ENCODE measurements at places on chromosomes 2 and 18. TPM values are rescaled to one million over a fixed set of nuclear protein-coding genes. Genes with fewer than 3 reads are reported as not detected.

DNA sequence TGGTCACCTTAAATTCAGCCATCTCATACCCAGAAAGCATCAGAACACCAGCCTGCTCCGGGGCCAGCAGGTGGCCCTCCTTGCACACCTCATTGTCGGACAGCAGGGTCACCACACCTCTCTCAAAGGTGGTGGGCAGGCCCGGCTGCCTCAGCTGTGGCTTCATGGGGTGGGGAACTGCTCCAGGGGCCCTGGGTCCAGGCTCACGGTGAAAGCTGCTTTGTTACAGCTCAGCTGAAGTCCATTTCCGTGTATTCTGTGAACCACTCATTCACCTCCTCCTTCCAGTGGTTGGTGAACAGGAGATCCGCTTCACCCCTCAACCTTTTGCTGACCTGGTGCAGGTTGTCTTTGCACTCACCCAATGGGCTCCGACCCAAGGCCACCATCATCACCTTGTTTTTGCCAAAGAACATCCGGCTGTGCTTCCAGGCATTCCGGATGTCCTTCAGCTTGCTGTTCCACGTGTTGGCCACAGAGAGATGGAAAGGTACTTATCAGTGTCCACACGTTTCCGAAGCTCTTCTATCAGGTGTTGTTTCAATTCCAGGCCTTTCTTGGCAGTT lies 78.6 kb upstream of the LDLRAD4 start:
- no peak for DNase-seq

GRCh38 chr2:150259746-150260145 lies 227.7 kb downstream of the RND3 start:
- no peak for DNase-seq

DNA sequence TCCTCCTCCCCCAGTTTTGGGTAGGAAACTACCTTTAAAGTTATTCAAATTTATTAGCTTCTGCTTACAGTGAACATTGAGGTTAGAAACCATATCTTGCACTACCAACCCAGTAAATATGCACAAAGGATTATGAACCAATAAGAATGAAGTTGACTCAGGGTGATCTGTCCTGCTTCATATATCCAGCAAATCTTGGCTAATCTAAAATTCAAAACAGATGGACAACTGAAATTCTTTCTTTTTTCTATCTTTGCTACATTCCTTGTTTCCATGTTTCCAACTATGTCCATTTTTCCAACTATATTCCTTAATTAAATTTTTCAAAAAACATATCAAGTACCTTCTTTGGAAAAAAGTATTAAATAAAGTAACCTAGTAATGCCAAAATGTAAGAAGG lies 149.3 kb downstream of the FAM124B start:
- DNase-seq: no peak

The GATA6 gene
- total RNA-seq: not detected

- no peak for DNase-seq
Observed at GRCh38 chr2:860259-860855, 90.3 kb upstream of the SNTG2 start.
